Gastroesophageal sphincter (tissue), 4 donors: ENCODE measurements at places on chromosomes 1 and 21.
A peak's percentile ranks its signal among the peaks of the same experiment; 100 is the strongest.

DNA sequence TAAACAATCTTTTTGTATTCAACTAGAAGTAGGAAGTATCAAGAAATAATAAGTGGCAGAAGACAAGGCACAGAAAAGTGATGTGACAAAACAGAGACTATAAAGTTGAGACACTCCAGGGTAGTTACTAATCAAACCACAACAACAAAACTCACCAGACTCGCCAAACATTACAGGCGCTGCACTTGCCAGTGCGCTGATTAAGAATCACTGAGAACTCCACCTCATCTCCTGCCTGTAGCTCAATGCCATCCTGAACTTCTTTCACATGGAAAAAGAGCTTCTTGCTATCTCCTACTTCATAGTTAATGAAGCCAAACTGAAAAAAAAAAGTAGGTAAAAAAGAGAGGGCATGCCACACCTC lies 2.8 kb upstream of the NRAS start:
- no peak overlapping the region for H3K27ac ChIP-seq
- no peaks in the 10 kb centered on the region for H3K27me3 ChIP-seq
- H3K36me3 ChIP-seq = peaks cover 28% of the 10 kb centered on the region
- H3K4me1 ChIP-seq = peaks cover 7% of the 10 kb centered on the region

DNA sequence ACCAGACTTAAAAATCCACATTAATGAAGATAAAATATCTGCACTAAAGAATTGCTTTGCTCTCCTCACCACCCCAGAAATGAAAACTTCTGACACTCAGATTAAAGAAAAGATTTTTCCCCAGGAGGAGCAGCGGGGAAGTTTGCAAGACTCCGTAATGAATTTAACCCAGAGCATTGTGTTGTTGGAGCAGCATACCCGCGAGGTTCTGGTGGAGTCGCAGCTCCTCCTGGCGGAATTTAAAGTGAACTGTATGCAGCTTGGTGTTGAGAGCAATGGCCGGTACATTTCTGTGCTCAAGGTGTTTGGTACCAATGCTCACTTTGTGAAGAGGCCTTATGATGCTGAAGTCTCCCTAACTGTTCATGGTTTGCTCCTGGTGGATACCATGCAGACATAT lies 46.4 kb downstream of the VPS13D start:
- no peak overlapping the region for H3K27ac ChIP-seq
- no peaks in the 10 kb centered on the region for H3K36me3 ChIP-seq
- ATAC-seq = peak; percentile 61
- H3K4me1 ChIP-seq = peaks cover 4% of the 10 kb centered on the region
- H3K4me3 ChIP-seq = no peak overlapping the region
- H3K27me3 ChIP-seq = no peaks in the 10 kb centered on the region

DNA sequence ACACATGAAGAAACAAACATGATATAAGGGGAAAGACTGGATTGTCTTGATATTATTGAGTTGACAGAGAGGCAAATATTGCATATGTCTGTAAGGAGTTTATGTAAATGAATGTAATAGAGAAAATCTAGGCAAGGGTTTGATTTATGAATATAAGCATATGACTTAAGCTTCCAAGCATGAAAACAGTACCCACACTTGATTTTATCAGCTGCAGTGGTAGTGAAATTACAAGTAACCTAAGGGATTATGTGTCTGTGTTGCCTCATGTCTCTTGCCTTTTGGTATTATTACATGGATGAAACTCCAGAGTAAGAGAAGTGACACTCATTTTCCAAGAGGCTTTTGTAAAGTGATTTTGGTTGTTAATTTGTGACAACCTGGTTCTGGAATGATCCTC lies 1678.9 kb downstream of the KCNT2 start:
- ATAC-seq = no peak
- no peaks in the 10 kb centered on the region for H3K27me3 ChIP-seq
- no peak overlapping the region for H3K27ac ChIP-seq
- H3K36me3 ChIP-seq = no peaks in the 10 kb centered on the region

DNA sequence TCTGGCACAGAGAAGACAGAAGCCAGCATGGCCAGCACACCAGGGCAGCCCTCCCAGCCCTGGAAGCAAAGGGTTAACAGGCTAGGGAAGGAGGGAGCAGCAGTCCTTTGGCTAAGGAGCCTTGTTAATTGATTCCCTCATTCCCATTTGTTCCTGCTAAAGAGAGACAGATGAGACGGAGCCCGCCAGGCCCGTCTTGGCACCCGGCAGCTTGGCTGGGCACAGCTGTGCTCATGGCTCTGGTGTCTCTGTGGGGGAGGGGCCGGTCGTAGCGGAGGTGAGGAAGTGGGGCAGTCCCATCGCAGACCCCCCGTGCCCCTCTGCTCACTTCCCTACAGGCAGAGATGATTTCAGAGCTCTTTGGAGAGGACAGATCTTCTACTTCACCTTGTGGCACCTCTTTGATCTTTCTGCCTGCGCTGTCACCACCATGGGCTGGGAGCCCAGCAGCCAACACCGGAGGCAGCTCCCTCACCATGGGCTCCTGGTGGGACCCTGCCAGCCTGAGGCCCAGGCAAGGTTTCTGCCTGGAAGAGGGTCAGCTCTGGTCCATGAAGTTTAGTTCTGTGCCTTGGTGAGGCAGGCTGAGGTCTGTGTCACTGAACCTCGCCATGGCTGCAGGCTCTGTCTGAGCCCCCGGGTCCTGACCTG lies 38.0 kb downstream of the FOXO6 start:
- no peak overlapping the region for H3K4me3 ChIP-seq
- no peaks in the 10 kb centered on the region for H3K4me1 ChIP-seq
- peaks cover 6% of the 10 kb centered on the region for H3K27me3 ChIP-seq
- H3K36me3 ChIP-seq = no peaks in the 10 kb centered on the region

DNA sequence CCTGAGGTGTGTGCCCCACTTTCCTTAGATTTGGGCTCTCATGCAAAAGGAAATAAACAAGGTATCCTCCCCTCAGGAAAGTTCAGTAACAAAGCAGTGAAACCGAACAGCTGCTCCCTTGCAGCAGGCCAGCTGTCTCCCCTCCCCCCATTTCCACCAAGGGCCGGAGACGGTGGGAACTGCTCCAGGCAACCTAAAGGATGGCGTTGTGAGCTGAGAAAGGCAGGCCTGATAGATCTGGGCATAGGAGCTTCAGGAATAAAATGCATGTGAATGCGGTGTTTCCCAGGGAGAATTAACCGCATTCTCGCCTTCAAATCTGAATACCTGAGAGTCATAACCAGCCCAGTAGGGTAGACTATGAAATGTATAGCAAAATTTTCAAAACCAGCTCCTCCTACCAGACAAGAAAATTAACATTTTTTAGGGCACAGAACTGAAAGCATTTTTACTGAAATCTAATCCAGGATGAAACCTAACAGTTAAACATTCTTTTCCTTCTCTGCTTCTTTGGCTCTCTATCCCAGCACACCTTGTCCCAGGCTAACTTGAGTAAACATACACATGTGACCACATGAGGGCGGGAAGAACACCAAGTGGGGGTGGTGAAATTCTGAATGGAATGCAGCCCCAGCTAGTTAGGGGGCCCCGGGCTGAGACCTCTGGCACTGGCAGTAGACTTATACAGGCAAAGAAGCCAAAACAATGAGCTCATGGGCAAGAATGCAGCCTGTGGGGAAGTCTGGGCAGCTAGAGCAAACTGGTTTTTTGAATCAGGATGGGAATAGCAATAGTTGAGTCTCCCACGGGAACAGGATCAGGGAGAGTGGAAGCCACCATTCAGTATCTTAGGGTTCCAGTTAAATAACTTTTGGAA lies 11.5 kb downstream of the MCL1 start:
- peaks cover 69% of the 10 kb centered on the region for H3K4me1 ChIP-seq
- no peaks in the 10 kb centered on the region for H3K36me3 ChIP-seq
- H3K27me3 ChIP-seq = no peaks in the 10 kb centered on the region
- ATAC-seq = peak; percentile 89
- peak overlapping the region; percentile 50 for H3K4me3 ChIP-seq
- H3K27ac ChIP-seq = peak overlapping the region; percentile 97

- H3K4me3 ChIP-seq = no peak overlapping the region
- peaks cover 17% of the 10 kb centered on the region for H3K4me1 ChIP-seq
- no peak overlapping the region for H3K27ac ChIP-seq
Measured at GRCh38 chr1:67760030-67760821, 73.0 kb downstream of the GNG12 start.

- peak; percentile 83 for ATAC-seq
- no peaks in the 10 kb centered on the region for H3K4me1 ChIP-seq
- no peak overlapping the region for H3K4me3 ChIP-seq
- H3K27me3 ChIP-seq = no peaks in the 10 kb centered on the region
- no peak overlapping the region for H3K27ac ChIP-seq
Measured at GRCh38 chr1:212630158-212630900, 21.8 kb downstream of the ATF3 start.

DNA sequence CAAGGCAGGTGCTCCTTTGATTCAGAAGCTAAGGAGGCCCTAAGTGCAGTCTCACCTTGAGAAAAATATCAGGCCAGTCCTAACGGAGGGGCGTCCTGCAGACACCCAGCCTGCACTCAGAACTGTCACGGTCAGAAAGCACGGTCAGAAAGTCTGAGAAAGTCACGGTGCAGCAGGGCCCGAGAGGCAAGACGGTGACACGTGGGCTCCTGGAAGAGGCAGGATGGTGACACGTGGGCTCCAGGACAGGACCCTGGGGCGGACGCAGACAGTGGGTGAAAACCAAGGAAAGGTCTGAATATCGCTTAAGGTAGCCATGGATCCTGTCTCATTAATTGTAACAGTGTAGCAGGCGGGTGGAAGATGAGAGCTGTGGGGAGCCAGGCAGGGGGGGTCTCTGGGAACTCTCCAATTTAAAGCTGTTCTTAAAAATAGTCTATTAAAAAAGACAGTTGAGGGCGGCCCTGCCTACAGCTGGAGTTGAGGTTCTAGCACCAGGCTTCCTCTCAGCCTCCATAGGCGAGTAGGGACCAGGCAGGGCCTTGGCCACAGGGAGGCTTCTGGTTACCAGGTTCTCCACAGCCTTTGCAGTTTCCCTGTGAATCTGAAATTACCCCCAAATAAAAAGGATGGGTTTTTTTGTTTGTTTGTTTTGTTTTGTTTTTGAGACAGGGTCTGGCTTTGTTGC lies 65.2 kb downstream of the FAAP20 start:
- no peak overlapping the region for H3K27ac ChIP-seq
- no peaks in the 10 kb centered on the region for H3K36me3 ChIP-seq
- H3K4me1 ChIP-seq = no peaks in the 10 kb centered on the region
- H3K27me3 ChIP-seq = peaks cover 5% of the 10 kb centered on the region
- H3K4me3 ChIP-seq = no peak overlapping the region
- no peak for ATAC-seq

DNA sequence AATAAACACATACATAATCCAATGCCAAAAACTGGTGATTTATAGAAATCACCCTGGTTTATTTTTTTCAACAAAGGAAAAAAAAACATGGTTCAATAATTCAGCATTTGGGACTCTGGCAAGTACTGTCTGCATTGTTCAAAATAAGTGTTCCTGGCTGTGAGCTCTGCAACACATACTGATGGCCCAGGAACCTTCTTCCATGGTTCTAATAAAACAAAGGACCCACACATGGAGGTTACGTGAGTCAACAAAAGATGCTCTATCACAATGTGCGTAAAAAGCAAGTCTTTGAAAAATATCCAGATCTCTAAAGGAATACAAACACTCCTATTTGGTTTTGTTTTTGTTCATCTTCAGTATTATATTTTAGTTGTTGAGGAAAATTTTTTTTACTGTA lies 37.9 kb upstream of the C1orf198 start:
- no peaks in the 10 kb centered on the region for H3K4me1 ChIP-seq
- no peak overlapping the region for H3K4me3 ChIP-seq
- no peaks in the 10 kb centered on the region for H3K27me3 ChIP-seq
- H3K27ac ChIP-seq = peak overlapping the region; percentile 78

DNA sequence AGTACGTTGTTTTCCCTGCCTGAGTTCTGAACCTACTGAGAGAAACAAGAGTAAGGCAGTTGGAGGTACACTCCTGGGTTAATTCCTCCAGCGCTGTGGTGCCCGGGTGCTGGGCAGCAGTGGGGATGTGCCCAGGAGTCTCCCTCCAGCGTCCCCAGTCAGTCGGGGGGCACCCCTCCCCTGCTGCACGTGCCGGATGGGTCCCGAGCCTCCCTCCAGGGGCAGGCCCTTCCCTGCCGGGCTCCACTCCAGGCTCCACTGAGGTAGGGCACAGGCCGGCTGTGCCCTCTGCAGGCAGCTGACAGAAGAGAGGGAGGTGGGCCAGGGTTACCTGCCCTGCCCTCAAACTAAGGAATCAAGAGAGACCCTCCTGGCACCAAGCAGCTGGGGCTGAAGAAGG lies 238.1 kb upstream of the VAMP3 start:
- no peak overlapping the region for H3K4me3 ChIP-seq
- peaks cover 4% of the 10 kb centered on the region for H3K4me1 ChIP-seq
- no peak overlapping the region for H3K27ac ChIP-seq
- H3K36me3 ChIP-seq = no peaks in the 10 kb centered on the region

DNA sequence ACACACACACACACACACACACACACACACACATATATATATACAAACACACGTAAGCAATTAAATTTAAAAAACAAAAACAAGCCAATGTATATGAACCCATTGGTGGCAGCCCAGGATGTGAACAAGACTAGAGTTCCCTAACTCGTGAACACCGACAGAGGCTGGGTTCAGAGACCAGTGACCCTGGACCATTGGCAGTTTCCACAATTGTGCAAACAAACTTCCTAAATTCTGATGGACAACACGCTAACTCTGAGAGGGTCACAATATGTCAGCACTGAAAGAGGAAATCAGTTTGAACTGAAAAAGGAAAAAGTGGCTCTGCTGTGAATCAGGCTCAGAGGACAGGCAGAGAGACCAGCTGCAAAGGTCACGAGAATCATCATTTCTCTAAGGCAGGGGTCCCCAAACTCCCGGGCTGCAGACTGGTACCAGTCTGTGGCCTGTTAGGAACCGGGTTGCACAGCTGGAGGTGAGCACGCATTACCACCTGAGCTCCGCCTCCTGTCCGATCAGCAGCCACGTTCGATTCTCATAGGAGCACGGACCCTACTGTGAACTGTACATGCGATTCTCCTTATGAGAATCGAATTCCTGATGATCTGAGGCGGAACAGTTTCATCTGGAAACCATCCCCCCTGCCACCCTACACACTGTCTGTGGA lies 50.5 kb upstream of the ERO1B start:
- no peaks in the 10 kb centered on the region for H3K36me3 ChIP-seq
- no peak overlapping the region for H3K4me3 ChIP-seq
- no peaks in the 10 kb centered on the region for H3K27me3 ChIP-seq
- no peak for ATAC-seq
- H3K4me1 ChIP-seq = no peaks in the 10 kb centered on the region

- no peak overlapping the region for H3K27ac ChIP-seq
- H3K4me3 ChIP-seq = no peak overlapping the region
- no peak for ATAC-seq
- H3K36me3 ChIP-seq = no peaks in the 10 kb centered on the region
- H3K27me3 ChIP-seq = no peaks in the 10 kb centered on the region
- H3K4me1 ChIP-seq = peaks cover 24% of the 10 kb centered on the region
Measured at GRCh38 chr21:40200946-40201345, 333.7 kb downstream of the PCP4 start.

DNA sequence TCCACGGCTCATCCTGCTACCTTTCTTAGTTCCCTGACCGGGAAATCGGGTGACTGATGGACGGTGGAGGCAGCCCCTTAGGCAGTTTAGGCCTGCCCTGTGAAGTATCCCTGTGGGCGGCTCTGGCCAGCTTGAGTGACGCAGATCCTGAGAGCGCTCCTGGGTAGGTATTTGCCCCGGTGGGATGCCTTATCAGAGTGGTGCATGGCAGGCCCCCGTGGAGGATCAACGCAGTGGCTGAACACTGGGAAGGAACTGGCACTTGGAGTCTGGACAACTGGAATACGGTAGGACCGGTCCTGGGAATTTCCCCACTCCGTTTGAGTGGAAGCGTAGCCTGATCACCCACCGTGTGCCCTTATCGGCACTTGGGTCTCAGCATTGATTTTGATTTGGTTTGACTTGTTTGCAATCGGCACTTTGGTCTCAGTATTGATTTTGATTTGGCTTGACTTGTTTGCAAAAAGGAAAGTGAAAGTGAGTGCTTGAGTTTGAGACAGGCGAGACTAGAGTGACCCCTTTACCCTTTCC lies 15.2 kb downstream of the PLA2G2F start:
- no peak for ATAC-seq
- no peaks in the 10 kb centered on the region for H3K27me3 ChIP-seq
- no peak overlapping the region for H3K27ac ChIP-seq
- no peak overlapping the region for H3K4me3 ChIP-seq
- H3K4me1 ChIP-seq = peaks cover 16% of the 10 kb centered on the region
- no peaks in the 10 kb centered on the region for H3K36me3 ChIP-seq
